Muscle of back (tissue), 13 donors: ENCODE measurements at places on chromosomes 4 and X.

- DNase-seq: no peak
Observed at GRCh38 chr4:64195582-64195981, 213.7 kb downstream of the TECRL start.

DNA sequence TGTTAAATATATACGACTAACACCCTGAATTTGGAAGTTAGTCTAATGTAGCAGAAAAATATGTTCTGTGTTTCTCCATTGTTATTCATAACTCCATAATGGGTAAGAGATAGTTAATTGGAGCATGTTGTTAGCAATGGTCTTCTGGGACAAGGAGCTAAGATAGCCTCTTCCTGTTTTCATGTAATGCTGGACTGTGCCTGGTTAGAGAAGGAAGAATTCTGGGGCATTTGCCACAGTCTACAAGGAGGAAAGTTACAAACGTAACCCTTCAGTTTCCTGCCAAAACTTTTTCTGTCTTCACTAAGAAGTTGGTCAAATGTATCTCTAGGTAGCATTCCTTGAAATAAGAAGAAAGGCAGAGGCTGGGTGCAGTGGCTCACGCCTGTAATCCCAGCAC lies 5.8 kb downstream of the PRDX4 start:
- DNase-seq: no peak

GRCh38 chrX:70973221-70973620 lies 42.3 kb upstream of the SLC7A3 start:
- no peak for DNase-seq

DNA sequence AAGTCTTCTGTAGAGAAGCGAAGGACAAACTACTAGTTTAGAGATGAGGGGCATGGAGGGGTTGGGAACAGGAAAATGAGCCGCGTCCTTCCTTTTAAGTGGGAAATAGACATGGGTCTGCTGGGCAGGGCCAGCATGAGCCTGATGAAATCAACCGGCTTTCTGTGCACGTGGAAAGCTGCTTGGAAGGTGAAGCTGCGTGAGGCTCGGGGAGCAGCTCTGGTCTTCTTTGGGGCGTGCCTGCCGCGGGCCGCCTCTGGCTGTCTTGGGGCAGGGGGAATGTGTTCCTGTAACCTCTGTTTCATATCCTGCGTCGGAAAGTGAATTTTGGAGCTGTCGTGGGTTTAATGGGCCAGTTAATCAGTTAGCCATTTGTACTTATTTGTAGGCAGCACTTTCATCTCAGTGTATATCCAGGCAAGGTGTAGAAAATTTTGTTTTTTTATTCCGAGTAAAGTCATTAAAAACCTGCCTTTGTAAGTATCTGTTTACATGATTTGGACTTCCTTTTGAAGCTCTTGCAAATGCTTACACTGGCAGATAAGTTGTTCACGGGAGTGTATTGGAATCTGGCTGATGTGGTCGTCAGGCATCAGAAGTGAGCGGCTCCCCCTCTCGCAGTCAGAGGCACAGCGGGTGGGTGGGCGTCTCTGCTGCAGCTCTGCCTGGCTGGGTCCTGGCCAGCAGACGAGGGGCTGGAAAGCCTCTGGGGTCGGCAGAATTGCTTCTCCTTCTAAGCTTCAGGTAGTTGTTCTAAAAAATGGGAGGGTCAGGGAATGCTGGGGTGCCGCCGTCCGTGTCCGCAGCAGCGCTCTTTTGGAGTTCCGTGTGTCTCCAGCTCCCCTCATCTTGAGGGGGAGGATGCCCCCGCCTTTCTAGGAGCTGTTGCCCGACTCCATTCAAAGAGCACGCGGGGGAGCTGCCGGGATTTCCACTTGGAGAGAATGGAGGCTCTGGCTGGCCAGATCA lies 70.5 kb upstream of the HGFAC start:
- no peak for DNase-seq

DNA sequence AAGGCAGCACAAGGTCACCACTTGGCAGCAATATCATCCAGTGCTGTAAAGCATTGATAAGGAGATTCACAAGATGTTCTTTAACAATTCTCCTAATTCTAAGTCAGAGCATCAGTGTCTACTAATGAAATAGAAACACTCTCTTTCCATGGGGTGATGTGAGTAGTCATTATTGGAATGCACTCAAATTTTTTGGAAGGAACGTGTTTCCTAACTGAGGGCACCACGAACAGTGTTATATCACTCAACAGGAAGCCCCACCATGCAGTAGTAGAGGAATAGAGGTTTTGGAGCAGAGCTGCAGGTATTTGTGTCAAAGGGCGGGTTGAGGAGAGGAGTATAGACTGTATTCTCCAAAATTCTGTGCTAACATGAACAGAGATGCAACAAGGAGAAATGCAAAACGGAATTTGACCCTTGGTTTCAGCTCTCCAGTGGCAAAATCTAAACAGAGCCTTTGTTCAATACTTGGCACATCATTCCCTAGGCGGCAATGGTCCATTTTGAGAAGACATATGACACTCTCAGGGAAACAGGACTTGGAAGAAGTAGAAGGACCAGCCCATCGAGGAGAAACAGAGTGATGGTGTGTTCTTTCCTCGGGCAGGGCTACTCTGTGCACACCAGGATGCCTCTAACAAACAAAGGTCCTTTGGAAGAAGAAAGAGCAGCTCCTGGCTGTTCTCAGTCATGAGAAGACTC lies 98.9 kb downstream of the CPEB2 start:
- no peak for DNase-seq

GRCh38 chr4:173411106-173411693 lies 12.3 kb upstream of the SCRG1 start:
- no peak for DNase-seq

DNA sequence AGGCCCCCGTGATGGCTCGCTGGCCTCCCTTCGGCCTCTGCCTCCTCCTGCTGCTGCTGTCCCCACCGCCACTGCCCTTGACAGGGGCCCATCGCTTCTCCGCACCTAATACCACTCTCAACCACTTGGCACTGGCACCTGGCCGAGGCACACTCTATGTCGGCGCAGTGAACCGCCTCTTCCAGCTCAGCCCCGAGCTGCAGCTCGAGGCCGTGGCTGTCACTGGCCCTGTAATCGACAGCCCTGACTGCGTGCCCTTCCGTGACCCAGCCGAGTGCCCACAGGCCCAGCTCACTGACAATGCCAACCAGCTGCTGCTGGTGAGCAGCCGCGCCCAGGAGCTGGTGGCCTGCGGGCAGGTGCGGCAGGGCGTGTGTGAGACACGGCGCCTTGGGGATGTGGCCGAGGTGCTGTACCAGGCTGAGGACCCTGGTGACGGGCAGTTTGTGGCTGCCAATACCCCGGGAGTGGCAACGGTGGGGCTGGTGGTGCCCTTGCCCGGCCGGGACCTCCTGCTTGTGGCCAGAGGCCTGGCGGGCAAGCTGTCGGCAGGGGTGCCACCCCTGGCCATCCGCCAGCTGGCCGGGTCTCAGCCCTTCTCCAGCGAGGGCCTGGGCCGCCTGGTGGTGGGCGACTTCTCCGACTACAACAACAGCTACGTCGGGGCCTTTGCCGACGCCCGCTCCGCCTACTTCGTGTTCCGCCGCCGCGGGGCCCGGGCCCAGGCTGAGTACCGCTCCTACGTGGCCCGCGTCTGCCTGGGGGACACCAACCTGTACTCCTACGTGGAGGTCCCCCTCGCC lies 3.0 kb downstream of the PLXNB3 start:
- no peak for DNase-seq

DNA sequence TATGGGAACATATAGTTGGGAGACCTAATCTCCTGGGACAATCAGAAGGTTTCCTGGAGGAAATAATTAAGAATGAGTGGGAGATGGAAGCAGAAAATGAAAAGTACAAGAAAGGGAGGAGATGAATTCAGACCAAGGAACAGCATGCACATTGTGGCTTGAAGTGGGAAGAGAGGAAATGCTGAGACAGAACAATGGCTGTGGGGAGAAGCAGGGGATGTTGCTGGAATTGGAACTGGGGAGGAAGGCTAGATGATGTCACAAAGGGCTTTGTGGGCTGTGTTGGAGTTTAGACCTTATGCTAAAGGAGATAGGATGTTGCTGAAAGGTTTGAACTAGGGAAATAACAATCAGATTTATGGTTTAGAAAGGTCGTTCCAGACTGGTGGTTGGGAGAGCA lies 119.5 kb upstream of the DIPK2B start:
- DNase-seq: no peak

DNA sequence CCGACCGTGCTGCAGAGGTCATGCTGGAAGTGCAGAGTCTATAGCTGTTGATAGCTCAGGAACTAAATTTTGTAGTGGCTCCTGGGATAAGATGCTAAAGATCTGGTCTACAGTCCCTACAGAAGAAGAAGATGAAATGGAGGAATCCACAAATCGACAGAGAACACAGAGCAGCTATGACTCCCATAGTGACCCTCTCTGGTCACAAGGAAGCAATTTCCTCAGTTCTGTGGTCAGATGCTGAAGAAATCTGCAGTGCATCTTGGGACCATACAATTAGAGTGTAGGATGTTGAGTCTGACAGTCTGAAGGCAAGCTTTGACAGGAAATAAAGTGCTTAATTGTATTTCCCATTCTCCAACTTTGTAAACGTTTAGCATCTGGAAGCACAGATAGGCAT lies 8.8 kb downstream of the MANBA start:
- no peak for DNase-seq

- no peak for DNase-seq
Observed at GRCh38 chrX:39716401-39716800, 381.4 kb downstream of the BCOR start.

GRCh38 chrX:14039344-14039743 lies 9.7 kb upstream of the GEMIN8 start:
- DNase-seq: no peak

DNA sequence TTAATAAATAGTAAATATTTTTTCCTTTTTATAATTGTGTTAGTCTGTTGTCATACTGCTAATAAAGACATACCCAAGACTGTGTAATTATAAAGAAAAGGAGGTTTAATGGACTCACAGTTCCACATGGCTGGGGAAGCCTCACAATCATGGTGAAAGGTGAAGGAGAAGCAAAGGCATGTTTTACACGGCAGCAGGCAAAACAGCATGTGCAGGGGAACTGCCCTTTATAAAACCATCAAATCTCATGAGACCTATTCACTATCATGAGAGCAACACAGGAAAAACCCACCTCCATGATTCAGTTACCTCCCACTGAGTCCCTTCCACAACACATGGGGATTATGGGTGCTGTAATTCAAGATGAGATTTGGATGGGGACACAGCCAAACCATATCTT lies 45.8 kb upstream of the TMPRSS11B start:
- no peak for DNase-seq

DNA sequence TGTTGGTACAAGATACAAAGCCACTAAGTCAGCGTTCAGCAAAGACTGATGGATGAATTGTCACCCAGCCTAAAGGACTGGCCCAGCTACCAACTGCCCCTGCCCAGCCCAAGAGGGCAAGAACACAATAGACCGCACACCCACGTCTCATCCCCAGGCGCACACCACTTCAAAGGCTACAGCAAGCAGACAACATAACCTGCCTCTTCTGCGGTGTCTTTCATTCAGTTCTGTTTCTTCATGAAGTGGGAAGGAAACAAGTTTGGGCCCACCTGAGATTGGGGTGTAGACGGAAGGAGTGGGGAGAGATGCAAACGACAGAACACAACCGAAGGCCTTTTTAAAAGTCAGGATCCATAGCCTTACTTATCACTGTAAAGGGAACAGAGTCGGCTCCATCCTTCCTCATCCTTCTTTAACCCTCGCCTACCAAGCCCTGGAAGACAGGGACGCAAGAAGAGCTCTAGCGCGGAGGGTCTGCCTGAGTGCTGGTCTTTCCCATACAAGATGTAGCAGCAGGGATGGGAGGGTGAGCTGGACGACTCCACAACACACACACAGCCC lies 691 bp downstream of the SCARB2 start:
- no peak for DNase-seq

DNA sequence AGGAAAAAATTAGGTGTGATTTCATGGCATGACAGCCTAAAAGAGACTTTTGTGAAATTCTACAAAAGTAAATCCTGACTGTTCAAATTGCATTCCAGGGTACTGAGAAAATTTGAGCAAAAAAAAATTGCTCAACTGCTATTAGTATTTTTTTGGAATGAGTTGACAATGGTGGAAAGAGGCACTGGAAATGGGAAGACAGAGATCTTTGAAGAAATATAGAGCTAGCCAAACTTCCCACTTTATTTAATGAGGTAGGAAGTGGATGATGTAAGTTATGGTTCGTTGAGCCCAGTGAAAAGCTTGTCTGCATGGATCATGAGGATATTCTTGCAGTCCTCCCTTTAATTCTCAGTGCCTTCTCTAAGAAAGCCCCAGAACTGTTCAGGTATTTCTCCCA lies 183.8 kb downstream of the PTTG2 start:
- DNase-seq: no peak

DNA sequence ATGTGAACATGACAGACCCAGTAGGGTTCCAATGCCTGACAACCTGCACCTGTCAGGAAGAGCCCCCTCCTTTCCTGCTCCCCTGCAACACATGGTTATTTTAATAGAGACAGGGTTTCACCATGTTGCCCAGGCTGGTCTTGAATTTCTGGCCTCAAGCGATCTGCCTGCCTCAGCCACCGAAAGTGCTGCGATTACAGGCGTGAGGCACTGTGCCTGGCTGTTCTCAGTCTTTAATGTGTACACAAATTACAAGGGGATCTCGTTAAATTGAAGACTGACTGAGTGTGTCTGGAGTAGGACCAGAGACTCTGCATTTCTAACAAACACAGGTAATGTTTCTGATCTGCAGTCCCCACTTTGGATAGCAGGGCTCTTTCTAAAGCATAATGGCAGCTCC lies 55.4 kb downstream of the NPNT start:
- DNase-seq: no peak

- DNase-seq: no peak
Observed at GRCh38 chr4:124181039-124181438, 531.5 kb downstream of the ANKRD50 start.

GRCh38 chr4:2630556-2631273 lies 94.3 kb downstream of the FAM193A start:
- DNase-seq: no peak

GRCh38 chr4:115969756-115970155 lies 856.3 kb upstream of the NDST4 start:
- DNase-seq: no peak

GRCh38 chr4:19486400-19486799 lies 765.3 kb upstream of the SLIT2 start:
- DNase-seq: no peak

DNA sequence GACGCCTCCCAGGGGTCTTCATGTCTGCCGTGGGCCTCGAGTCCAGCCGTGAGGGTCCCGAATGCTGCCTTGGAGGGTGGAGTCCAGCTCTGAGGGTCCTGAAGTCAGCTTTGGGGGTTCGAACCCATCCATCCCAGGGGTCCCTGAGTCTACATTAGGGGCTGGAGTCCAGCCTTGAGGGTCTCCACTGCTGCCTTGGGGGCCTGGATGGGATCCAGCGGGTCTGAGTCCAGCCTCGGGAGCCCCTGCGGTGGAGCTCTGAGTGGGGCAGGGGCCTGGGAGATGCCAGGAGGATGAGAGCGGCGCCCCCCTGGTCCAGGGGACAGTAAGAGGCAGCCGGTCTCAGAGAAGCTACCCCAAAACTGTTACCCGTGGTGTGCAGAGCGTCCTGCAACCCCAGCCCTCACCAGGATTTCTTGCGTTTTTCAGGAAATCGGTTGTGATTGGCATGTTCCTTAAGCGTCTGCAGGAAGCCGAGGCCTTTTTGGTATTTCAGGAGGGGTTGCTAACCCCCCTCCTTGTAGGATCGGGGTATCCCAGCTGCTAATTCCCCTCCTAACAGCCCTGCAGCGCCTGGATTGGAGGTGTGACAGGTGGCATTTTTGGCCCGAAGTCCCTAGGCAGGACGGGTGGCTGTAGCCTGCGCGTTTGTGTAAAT lies 1.7 kb upstream of the GTPBP6 start:
- no peak for DNase-seq
